Left kidney (tissue), 8 donors: ENCODE measurements at places on chromosomes 2 and 18.

- DNase-seq: no peak
Observed at GRCh38 chr2:19207452-19207851, 151.0 kb downstream of the OSR1 start.

GRCh38 chr2:171723716-171724683, 36.7 kb downstream of the DYNC1I2 start:
- no peak for DNase-seq

DNA sequence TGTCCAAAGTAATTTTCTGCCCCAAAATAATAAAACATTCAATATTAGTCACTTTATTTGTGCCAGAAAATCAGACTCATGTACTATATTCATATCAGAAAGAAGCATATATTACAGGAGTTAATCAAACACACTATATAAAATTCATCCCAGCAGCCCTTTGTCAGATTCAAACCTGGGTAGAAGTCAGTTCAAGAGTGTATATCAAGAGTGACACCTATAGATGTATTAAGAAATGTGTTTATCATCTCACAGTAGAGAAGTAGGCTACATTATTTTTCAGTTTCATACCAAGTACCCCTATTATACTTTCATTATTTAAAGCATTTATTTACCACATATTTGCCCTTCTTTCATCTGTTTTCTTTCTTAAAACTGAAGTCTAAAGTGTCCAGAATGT, 193.2 kb upstream of the DDX18 start:
- DNase-seq: no peak

DNA sequence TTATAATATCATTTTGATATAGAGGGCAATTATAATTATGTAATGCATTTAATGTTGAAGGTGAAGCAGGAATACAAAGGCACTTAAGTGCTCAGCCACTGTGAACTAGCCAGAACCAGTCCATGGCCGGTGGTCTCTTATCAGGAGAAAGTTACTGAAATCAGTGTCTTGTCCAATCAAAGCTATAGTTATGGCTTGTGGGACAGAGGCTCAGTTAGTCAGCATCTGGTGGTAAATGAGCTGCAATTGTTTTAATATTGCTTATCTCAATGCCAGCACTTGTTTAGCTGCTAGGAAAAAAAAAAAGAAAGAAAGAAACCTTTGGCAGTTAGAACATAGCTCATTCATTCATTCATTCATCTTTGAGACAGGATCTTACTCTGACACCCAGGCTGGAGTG, 3.8 kb upstream of the ALS2 start:
- DNase-seq: no peak

- DNase-seq: no peak
Observed at GRCh38 chr2:150640039-150640438, 152.6 kb upstream of the RND3 start.

- DNase-seq: peak; percentile 50
Observed at GRCh38 chr2:17879137-17879912, 858 bp downstream of the KCNS3 start.

DNA sequence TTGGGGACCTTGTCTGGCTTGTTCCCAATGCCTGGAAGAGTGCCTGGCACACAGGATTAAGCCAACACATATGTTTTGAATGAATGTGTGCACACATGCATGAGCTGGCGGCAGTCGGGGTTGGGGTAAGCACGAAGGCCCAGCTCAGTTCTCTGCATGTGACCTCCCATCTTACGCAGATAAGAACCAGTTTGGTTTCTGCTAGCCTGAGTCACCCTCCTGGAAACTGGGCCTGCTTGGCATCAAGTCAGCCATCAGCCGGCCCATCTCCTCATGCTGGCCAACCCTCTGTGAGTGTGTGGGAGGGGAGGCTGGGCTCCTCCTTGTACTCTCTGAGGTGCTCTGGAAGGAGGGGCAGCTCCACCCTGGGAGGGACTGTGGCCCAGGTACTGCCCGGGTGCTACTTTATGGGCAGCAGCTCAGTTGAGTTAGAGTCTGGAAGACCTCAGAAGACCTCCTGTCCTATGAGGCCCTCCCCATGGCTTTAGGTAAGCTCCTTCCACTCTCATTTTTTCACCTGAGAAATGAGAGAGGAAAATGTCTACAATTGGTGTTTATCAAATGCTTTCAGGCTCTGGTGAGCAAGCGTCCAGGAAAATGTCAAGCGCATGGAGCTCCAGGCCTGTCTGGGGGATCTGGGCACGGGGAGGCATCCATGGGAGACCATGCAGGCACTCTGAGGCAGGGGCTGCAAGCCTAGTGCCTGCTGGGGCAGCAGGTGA, 9.7 kb upstream of the IL1RN start:
- no peak for DNase-seq

DNA sequence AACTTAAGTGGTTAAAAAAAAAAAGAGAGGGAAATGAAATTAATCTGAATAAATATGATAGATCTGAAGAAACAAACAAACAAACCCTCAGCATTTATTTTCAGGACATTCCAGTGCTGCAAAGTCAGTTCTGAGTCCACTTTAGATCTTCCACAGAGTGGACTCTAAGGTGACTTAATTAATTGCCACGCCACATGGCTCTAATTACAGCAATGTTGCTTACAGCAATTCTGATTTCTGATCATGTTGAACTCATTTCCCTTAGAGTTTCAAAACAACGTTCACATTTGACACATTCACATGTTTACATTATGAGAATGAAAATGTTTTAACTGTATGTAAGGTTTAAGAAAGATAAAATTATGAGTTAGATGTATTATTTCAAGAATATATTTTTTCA, 38.6 kb upstream of the RASGRP3 start:
- no peak for DNase-seq

- DNase-seq: no peak
Observed at GRCh38 chr18:74482697-74483096, 13.5 kb upstream of the CNDP2 start.

- no peak for DNase-seq
Observed at GRCh38 chr2:120271711-120272379, 19.2 kb downstream of the RALB start.

GRCh38 chr18:79825913-79826312, 28.2 kb downstream of the KCNG2 start:
- DNase-seq: no peak

DNA sequence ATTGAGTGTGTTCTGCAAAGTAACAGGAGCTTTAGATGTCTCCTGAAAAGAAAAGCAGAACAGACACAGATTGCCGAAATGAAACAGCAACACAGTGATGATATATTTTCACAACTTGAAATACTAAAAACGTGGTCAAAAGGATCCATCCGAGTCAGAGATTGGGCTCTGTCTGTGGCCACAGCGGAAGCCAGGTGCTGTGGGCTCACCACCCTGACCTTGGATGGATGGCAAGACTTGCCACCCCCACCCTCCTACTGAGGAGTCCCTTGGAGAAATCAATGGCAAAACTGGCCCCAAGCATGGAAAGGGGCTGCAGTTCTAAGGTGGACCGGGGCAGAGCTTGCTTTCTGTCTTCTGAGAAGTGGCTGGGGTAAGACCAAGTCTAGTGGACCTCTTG, 31.4 kb upstream of the ACKR3 start:
- no peak for DNase-seq

GRCh38 chr2:200782251-200782650, 29.5 kb upstream of the BZW1 start:
- no peak for DNase-seq

DNA sequence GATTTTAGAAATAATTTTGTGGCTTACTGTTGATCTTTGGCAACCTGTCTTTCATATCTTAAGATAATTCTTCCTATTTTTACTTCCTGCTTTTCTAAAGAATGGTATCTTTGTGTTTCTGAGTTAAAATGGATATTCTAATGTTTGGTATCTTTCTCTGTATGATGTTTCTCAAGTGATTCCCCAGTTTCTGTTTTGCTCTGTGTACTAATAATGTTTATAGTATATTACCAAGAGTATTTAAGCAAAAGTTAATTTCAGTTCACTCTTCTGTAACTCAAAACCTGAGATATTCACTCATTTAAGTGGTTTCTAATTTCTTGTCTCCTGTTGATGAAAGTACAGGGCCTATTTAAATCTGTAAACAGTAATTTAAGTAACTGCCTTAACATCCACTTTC, 58.3 kb downstream of the CCDC150 start:
- DNase-seq: no peak

GRCh38 chr2:71962911-71963694, 184.6 kb downstream of the CYP26B1 start:
- DNase-seq: no peak

DNA sequence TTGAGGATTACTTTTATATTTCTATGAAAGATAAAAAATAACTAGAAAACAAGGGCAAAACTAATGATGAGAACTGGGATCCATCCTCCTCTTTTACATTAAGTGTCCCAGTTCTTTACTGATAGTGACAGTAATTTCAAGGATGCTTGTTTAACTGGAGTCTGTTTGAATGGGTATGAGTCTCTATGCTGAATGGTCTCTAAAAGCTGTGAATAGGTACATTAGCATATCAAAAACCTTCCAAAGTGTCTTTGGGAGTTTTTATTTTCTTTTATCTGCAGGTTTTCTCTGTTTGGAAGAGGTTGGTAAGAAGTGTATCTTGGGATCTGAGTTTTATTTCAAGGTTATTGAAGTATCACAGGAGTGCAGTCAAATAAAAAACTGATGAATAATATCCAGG, 30.0 kb downstream of the DSEL start:
- DNase-seq: no peak

DNA sequence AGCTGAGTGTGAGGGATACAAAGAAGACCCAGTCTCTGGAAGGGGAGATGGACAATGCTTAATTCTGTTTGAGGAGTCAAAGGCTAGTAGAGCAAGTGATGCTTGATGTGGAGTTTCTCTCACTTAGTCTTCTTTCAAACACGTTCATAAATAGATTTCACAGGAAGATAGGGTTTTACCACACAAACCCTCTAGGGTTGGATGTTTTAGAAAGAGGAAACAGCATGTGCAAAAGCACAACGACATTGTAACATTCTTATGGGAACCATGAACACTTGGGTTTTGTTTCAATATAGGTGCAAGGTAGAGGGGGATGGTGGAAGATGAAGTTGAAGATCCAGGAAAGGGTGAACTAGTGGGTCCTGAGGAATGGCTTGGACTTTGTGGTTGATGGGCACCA, 10.8 kb upstream of the EFEMP1 start:
- no peak for DNase-seq

- no peak for DNase-seq
Observed at GRCh38 chr2:169172151-169172735, 102.9 kb downstream of the DHRS9 start.

DNA sequence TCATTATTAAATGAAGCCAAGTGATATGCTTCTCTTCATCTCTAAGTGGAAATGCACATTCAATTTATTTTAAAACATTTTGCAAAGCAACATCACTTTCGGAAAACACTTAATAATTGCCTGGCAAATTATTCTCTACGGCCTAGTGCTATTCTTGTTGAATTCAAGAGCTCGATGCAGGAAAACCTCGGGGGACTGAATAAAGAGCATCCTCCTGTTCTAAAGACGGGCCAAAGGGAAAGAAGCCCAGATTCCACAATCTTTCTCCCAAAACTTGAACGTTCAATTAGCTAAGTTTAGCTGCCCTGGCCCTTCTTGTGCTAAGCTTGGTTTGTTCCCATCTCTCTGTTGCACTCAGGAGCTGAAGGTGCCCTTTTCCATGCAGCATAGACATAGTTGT, 23.2 kb upstream of the SEH1L start:
- DNase-seq: no peak

- DNase-seq: no peak
Observed at GRCh38 chr2:206069417-206069816, 16.6 kb downstream of the INO80D start.

DNA sequence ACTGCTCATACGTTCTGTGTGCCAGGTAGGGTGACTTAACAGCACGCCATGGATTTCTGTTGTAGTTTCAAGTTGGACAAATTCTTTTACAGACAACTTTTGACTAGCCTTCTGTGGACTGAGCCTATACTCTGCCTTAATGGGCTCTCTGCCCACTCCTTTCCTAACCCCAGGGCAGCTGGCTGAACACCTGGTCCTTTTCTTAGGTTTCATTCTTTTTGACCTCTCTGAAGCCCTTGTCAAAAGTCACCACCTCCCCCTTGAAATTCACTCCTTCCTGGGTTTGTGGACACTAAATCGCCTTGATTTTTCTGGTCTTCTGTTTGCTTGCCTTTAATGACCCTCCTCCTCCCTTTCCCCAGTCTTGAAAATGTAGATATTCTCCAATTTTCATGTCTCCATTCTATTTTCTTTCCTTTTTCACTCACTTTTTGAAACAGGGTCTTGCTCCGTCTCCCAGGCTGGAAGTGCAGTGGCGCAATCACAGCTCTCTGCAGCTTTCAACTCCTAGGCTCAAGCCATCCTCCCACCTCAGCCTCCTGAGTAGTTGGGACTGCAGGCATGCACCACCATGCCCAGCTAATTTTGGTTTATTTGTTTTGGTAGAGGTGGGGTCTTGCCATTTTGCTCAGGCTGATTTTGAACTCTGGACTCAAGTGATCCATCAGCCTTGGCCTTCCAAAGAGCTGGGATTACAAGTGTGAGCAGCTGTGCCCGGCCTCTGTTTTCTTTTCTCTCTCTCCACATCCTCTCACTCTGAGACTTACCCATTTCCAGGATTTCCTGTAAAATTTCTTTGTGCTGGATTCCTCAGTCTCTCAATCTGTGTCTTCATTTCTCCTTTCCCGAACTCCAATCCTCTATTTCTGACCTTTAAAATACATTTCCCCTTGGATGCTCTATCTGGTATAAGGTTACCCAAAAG, 112.9 kb downstream of the PLB1 start:
- DNase-seq: no peak

- DNase-seq: no peak
Observed at GRCh38 chr18:64330161-64330560, 181.3 kb upstream of the LINC00305 start.

DNA sequence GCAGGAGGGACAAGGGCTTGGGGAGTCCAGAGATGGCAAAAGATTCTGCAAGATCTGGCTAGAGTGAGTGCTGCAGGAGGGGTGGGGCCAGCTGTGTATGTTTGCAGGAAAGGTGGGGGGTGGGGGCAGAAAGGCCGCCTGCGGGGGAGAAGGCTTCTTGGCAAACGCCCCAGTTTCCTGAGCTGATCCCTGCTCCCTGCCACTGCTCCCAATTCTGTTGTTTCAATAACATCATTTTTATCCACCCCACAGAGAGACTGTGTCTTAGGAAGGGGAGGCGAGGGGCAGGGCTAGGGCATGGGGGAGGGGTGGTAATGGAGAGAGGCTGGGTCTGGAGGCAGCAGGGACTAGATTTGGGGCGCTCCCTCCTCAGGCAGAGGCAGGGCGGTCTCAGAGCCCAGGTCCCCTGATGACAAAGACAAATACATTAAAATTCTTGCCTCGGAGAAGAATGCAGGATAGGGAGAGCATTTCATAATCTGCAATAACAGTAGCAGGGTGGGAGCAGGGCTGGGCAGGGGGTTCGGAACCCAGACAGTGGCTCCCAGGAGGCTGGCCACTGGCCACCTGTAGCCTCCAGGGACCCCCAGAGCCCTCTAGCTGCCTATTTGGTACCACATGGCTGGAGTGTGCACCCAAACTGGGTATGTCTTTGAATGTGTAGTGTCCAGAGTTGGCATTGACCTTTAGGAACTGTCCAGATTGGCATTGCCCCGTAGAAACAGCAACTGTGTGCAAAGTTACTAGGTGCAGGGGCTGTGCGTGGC, 2.1 kb upstream of the WNT6 start:
- no peak for DNase-seq

GRCh38 chr2:98438190-98439133, 6.2 kb upstream of the INPP4A start:
- DNase-seq: no peak
